HFFc6 (cell line): ENCODE measurements at places on chromosomes 7 and 10.

- DNase-seq: no peak
- H3K27me3 ChIP-seq: peaks cover 15% of the 10 kb centered on the region
- peaks cover 24% of the 10 kb centered on the region for H3K4me1 ChIP-seq
- H3K36me3 ChIP-seq: no peaks in the 10 kb centered on the region
- no peak overlapping the region for H3K27ac ChIP-seq
These were observed 28.7 kb downstream of the PRF1 start for GRCh38 chr10:70573599-70574506.

GRCh38 chr10:52900593-52900992, 128.0 kb upstream of the MBL2 start:
- DNase-seq: no peak
- no peaks in the 10 kb centered on the region for H3K27me3 ChIP-seq

DNA sequence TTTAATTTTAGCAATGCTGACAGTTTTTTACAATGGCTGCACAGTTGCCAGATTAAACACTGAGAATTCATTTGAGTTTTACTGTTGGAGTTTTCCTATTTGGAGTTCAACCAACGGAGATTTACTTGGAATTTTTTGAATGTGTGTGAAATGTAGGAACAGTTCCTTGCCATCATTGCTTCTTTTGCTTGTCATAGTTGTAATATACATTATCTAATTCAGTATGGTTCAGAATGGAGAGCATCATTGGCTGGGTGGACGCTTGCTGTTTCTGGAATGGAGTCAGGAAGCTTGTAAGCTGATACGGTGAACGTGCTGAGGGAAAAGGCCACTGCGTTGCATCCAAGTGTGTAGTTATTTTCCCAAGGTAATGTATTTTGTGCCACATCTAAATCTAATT, 404.3 kb upstream of the KLF6 start:
- peaks cover 7% of the 10 kb centered on the region for H3K4me1 ChIP-seq
- no peak for DNase-seq
- no peaks in the 10 kb centered on the region for H3K36me3 ChIP-seq
- H3K27ac ChIP-seq: no peak overlapping the region
- H3K27me3 ChIP-seq: no peaks in the 10 kb centered on the region; the same call in 1 of the 2 replicates

- DNase-seq: no peak
- no peaks in the 10 kb centered on the region for H3K36me3 ChIP-seq
- peaks cover 4% of the 10 kb centered on the region; the same call in 1 of the 2 replicates for H3K27me3 ChIP-seq
- H3K4me1 ChIP-seq: peaks cover 26% of the 10 kb centered on the region; the same call in 1 of the 2 replicates
- no peak overlapping the region for H3K27ac ChIP-seq
- no peak overlapping the region for H3K4me3 ChIP-seq
These were observed 41.3 kb upstream of the FAM180A start for GRCh38 chr7:135789956-135790355.

DNA sequence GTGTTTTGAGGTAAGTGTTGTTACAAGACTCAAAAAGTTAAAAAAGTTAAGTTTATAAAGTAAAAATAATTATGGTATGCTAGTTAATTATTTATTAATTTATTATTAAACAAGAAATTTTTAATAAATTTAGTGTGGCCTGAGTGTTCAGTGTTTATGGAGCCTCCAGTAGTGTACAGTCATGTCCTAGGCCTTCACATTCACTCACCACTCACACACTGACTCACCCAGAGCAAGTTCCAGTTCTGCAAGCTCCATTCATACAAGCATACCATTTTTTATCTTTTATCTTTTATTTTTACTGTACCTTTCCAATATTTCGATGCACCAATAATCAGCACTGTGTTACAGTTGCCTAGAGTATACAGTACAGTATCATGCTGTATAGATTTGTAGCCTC, 381.2 kb upstream of the MGMT start:
- H3K27ac ChIP-seq: no peak overlapping the region
- H3K27me3 ChIP-seq: no peaks in the 10 kb centered on the region
- H3K4me1 ChIP-seq: no peaks in the 10 kb centered on the region
- no peak overlapping the region for H3K4me3 ChIP-seq
- no peak for DNase-seq

- H3K4me3 ChIP-seq: no peak overlapping the region
- H3K27me3 ChIP-seq: no peaks in the 10 kb centered on the region; the same call in 1 of the 2 replicates
- peaks cover 8% of the 10 kb centered on the region; the same call in 1 of the 2 replicates for H3K36me3 ChIP-seq
- H3K4me1 ChIP-seq: no peaks in the 10 kb centered on the region
- DNase-seq: no peak
These were observed 117.0 kb downstream of the ALOX5 start for GRCh38 chr10:45491061-45491460.
